ENCODE measurements at places on chromosomes 5 and 9.

GRCh38 chr9:134192951-134193731 lies 28.8 kb upstream of the RNU6ATAC start:
- no peak for DNase-seq

DNA sequence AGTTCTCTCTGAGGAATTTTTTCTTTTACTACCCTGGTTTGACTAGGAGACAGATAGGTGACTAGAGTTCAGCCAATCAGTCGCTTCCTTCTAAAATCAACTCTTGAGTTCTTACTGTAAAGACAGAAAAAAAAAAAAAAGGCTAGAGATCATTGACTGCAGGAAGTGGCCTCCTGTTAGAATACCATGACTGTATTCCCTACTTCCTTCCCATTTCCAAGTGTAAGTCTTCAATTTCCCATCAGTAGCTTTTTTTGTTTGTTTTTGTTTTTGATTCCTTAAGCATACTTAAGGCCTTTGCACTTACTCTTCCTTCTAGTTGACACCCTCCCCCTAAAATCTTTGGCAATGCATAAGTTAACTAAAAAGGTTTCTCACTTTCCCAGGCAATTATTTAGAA lies 154.3 kb downstream of the HMHB1 start:
- DNase-seq, result no peak

GRCh38 chr9:113771199-113771598 lies 104.9 kb upstream of the ZNF618 start:
- DNase-seq, result no peak

DNA sequence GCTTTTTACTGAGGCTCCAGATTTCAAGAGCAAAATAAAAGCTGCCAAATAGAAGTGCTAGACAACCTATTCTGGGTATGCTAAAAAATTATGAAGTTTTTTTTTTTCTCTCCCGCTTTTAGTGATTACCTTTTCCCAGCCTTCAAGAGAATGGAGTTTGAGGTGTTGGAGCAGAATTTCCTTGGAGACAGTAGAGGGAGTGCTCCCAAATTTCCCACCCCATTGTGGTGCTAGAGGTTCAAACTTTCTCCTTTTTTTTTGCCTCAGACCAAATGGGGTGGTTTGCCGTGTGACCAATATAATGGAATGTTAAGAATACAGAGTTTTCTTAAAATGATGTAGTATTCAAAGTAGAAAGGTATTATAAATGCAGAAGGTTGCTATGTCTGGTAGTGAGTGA lies 244.2 kb upstream of the RIOK2 start:
- DNase-seq, result no peak

GRCh38 chr5:74321326-74321725 lies 319.2 kb downstream of the ENC1 start:
- DNase-seq, result no peak

GRCh38 chr9:35348109-35348508 lies 141.8 kb upstream of the RUSC2 start:
- DNase-seq, result no peak

GRCh38 chr5:143261748-143262392 lies 141.6 kb downstream of the NR3C1 start:
- DNase-seq, result peak; percentile 31

DNA sequence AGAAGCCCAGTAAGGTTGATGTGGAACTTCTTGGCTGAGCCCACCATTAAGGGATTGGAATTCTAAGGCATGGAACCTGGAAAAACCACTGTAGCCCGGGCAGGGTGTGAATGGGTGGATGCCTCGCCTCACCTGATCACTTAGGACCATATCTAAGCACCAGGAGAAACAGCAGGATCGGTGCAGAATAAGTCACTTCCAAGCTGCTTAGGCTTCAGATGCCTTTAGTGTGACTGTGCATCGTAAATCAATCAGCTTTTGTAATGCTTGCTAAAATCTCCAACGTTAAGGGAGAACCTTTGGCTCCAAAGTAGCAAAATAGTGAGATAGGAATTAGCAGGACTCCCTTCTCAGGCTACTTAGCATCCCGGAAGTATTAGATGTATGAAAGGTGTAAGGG lies 103.9 kb upstream of the MEGF10 start:
- DNase-seq, result no peak

DNA sequence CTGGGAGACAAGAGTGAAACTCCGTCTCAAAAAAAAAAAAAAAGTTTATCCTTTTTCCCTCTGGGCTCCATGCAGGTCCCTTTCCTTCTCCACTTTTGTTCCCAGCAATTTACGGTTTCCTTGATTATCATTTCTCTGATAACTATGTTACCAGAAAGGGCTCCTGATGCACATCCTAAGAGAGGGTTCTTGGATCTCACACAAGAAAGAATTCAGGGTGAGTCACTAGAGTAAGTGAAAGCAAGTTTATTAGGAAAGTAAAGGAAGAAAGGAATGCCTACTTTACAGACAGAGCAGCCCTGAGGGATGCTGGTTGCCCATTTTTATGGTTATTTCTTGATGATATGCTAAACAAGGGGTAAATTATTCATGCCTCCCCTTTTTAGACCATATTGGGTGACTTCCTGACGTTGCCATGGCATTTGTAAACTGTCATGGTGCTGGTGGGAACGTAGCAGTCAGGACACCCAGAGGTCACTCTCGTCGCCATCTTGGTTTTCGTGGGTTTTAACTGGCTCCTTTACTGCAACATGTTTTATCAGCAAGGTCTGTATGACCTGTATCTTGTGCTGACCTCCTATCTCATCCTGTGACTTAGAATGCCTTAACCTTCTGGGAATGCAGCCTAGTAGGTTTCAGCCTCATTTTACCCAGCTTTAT lies 13.5 kb upstream of the MELK start:
- no peak for DNase-seq

DNA sequence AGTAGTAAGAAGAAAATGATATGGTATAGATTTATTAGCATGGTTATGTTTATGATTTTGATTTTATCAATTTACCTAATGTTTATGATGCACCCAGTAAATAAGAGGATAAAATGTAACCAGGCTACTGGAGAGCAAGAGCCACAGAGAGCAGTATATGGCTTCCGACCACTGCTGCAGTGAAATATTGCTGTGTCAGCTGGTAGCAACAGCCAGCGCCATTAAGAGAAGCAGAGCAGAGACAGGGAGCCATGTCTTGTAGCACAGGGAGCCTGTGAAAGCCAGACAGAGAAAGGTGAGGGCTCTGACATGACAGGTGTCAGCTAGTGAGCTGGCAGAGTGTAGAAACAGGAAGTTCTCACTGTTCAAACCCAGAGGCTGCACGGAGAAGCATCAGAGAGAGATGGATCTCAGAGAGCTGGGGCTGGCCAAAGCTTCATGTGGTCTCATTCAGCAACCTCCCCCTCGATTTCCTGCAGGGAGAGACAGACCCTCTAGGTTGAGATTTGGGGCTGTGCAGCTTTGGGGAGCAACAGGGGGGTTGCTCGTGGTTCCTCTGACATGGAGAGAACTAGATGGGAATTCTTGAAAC lies 202.1 kb downstream of the MED10 start:
- DNase-seq, result no peak

DNA sequence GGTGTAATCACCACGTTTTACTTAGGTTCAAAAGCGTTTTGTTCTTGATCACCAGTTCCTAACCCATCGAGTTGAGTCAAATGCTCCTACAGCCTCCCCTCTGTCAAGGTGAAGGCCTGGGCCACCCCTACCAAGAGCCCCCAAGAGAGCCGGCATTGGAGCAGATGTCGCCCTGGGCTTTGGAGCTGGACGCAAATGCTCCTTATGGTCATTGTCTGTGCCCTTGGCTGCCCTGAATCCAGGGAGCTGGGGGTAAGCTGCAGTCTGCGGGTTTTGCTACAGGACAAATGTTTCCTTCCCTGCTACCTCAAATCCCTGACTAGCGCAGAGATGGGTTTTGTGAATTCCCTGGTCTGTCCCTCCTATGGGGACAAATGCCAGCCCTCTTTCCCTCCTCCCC lies 4.9 kb downstream of the RNF183 start:
- DNase-seq, result no peak

GRCh38 chr5:58855851-58856739 lies 273.2 kb downstream of the RAB3C start:
- no peak for DNase-seq

DNA sequence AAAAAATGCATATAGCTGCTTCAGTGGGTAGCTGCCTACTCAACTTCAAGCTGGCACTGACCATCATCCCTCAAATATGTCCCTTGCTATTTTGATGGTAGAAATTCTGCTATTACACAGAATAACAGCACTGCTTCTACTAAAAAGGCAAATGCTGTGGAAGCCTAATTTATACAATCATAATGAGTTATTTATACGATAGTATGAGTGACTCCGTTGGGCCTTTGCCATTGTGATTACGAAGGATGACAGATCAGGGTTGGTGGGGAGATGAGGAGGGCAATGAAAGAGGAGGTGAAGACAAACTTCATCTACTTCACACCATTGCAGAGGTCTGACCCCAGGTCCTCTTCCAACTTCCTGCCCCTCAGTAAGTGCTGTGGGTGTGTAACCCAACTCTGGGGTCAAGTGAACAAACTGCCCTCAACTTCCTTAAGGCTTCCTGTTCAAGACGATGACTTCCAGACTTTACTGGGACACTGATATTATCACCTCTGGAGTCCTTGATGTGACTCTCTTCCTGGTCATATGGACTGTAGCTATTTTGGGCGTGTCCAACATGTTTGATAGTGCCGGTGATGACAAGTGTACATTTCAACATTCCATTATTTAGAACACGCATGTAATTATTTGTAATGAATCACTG lies 74.1 kb upstream of the RPS23 start:
- DNase-seq, result no peak

GRCh38 chr5:129820-130219 lies 37.9 kb downstream of the PLEKHG4B start:
- DNase-seq, result no peak

DNA sequence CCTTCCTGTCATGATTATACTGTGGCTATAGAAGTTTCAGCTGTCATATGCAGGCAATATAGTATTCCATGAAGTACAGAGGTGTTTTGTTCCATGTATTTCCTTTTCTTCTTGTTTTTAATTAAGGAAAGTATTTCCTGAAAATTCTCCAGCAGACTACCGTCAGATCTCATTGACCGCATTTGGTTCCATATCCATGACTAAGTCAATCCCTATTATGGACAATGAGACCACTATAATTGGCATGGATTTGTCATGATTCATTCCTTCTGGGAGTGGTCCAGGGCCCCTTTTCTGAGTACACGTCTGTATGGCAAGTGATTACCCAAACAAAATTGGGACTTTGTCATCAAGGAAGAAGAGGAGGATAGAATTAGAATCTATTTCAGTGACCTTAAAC lies 283.2 kb upstream of the CLINT1 start:
- no peak for DNase-seq

- DNase-seq, result no peak
Measured at GRCh38 chr9:107584186-107584585, 94.6 kb upstream of the KLF4 start.

GRCh38 chr9:35937227-35937626 lies 20.7 kb downstream of the OR2S2 start:
- DNase-seq, result no peak

- no peak for DNase-seq
Measured at GRCh38 chr5:176732736-176733405, 77.5 kb upstream of the UNC5A start.

- no peak for DNase-seq
Measured at GRCh38 chr9:12069366-12069765, 623.8 kb upstream of the TYRP1 start.

DNA sequence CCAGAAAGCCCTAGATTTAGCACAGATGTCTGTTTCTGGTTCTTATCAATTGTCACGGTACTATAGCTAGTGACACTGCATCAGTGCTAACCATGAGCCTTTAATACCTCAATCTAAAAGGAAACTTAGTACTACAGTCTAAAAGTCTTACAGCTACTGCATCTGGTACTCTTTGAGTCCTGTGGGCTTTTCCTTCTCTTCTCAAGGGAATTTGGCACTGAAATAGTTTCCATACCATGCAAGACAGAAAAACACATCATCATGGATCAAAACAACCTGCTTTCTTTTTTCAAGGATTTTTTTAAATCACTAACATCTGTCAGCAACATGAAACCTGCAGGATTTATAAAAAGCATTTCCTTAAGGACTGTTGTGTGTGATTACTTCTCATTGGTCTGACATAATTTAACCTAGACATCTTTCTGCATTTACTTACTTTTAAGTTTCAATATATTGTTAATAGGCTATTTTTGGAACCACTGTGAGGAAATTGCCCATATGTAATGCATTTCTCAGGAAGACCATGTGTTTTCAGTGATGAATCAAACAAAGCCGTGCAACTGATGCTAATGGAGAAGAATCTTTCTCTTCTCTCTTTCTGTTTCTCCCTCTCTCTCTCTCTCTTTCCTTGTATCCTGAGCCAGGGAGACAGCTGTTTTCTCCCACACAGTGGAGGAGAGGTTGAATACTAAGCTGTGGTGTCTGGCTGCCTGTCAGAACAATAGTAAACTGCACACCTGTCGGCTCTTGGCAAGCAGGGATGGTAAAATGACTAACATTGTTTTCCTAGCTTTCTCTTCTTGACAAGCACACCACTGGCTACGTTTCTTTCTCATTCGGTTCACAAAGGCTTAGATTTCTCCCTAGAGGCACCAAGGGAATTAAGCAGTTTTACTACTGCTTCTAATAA lies 273.4 kb downstream of the CSNK1G3 start:
- DNase-seq, result no peak

DNA sequence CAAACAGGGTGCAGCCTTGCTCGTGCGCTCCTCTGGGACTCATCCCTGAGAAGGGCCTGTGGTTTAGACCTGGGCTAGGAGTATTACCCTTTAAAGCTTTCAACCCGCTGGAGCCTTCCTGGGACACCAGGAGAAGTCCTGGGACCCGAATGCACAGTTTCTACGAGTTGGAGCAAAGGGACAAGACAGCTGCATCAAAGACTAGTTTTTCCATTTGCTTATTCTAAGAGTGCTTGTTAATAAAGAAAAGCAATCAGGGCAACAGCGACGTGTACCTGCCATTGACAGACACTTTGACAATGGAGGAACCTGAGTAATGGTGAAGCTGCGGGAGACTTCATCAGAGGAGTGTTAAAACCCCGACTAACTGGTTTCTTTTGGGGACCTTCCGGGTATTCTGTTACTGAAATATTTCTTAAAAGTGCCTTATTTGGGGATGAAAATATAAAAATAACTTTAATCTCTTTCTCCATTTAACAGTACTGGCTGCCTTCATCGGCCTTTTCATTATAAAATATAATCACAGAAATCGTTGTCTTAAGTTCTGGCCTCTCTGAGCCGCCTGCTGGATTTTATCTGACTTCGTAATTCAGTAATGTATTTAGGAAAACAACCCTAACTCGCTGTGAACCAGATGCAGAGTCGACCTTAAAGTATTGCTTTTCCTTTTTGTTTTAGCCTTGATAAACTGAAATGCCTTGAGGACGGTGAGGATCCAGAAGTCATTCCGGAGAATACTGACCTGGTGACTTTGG lies 732 bp downstream of the SNAPC3 start:
- no peak for DNase-seq
